GM12878 (cell line): ENCODE measurements at places on chromosomes 7 and 10.

DNA sequence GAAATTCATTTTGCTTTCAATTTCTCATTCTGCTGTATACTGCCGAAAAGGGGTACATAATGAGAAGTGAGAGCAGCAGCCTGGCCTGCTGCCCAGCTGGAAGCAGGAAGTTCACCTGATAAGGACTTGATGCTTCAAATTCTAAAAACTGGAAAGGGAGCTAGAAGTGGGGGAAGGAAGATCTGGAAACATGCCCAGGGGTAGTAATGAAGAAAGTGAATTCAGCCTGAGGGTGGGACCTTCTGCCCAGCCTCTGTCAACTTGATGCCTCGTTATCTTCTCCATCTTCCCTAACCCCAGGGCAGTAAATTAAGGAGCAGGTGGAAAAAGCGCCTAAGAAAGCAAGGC, 69.4 kb downstream of the ARMH3 start:
- no peak for DNase-seq

GRCh38 chr10:4024027-4024426, 239.0 kb upstream of the KLF6 start:
- DNase-seq = no peak

DNA sequence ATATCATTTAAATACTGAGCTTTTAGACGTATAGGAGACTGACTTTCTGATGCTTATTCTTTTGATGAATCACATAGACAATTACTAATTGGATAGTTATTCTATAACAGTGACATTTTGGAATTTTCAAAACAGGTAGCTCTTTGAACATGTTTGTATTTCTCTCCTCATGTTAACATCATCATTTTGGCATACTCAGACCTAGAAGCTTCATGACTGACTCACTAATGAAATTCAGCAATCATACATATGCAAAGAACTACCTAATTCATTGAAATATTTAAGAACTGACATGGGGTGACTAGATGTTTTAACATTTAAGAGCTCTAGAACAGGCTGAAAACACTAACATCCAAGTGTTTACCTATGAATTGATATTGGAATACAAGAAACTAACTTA, 192.3 kb downstream of the VTI1A start:
- DNase-seq = no peak

GRCh38 chr10:112807013-112807412, 143.0 kb upstream of the TCF7L2 start:
- DNase-seq = no peak

DNA sequence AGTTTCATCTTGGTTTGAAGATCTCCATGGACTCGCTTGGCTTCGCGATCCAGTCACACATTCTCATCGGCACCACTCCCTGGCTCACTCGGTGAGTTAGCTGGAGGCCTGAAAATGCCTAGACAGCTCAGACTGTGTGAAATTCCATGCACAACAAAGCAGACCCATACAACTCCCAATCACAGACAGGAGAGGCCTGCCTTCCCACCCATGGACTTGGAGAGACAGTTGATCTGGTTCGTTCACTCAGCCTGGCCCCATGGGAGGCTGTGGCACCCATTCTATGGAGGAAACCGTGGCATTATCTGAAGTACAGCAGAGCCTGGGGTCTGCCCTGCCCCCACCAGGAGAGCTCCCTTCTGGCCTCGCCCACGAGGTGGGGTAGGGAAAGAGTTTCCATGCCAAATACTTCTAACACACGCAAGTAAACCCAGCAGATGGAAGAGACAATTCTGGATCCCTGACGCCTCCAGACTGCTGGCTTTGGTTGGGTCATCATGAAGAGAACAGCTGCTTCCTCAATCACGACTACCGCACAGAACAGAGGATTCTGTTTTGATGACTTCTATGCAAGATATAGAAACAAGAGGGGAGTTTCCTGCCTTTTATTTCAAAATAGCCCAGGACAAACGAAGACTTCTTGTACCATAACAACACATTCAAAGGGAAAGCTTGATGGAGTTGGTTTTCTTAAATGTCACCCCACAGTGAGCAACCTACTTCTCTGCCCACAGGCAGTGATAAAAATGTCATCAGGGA, 15.9 kb downstream of the FAM53B start:
- DNase-seq = no peak

- no peak for DNase-seq
Measured at GRCh38 chr10:133140417-133141143, 19.4 kb upstream of the KNDC1 start.

DNA sequence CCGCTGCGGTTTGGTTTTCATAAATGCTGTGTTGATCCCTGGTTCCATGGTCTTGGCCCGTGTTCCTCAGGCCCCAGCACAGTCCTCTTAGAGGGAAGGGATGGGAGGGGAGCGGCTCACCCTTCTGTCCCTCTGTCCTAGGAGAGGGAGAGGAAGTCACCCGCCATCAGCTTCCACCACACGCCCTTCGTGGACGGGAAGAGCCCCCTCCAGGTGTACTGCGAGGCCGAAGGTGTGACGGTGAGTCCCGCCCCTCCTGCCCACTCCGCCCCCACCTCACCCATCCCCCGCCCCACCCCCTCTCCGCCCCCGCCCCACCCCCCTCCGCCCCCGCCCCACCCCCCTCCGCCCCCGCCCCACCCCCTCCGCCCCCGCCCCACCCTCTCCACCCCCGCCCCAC, 37.5 kb upstream of the DPYSL4 start:
- peak; percentile 26 for DNase-seq

GRCh38 chr7:30411173-30411572, 67.4 kb downstream of the NOD1 start:
- DNase-seq = no peak

DNA sequence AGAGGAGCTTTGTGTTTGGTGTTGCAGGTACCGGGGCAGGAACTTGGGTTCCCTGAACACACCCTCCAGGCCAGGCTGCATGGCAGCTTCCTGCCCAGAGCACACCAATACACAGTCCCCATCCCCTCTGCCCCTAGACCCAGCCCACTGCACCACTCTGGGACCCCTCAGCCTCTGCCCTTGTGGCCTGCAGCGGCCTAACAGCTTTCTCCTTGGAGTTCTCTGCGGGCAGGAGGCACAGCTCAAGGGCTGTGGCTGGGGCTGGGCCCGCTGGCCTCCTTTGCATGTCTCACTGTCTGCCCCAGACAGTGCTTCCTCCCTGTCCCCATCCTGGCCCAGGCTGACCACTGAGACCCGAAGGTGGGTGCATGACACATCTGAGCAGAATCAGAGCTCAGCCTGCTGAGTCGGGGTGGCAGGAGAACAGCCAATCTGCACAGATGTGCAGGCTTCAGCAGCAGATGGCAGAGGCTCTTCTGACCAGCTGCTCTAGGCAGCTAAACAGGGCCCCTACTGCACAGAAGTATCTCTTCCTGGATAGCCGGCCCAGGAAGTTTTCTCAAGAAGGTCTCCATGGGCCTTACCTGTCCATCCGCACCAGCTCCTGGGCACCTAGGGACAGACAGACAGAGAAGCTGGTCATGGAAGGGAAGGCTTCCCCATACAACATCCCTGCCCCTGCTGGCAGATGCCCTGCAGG, 20.8 kb downstream of the VSIR start:
- no peak for DNase-seq

DNA sequence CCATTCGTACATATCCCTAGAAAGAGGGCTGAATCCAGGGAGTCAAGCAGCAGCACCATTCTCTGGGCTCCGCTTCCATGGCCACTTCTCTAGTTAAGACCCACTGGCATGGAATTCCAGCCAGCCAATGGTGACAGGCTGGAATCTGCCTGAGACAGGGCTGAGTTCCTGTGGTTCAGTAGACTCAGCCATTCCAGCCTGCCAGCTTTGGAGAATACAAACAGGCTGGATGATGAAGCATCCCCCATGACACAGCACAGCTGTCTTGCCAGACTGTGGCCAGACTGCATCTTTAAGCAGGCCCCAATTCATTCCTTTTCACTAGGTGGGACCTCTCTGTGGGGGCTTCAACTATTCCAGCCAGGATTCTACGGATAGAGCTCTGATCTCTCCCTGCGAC, 329.6 kb downstream of the XPNPEP1 start:
- no peak for DNase-seq

DNA sequence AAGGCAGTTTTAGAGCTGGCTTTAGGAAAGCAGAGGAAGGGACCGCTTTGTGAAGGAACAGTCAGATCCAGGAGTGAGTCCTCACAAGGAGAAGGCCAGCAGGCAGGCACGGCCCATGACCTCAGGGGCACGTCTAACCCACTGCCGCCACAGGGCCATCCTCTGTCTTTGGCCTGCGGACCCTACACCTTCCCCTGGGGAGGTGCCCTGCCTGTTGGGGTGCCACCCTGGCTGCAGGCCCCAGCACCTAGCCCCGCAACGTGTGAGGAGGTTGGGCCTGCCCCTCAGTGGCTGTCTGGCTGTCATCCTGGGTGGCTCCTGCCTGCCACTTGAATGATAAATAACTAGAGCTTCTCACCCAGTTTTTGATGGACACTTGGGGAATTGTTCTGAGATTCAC, 31.0 kb upstream of the TRIM8 start:
- no peak for DNase-seq

DNA sequence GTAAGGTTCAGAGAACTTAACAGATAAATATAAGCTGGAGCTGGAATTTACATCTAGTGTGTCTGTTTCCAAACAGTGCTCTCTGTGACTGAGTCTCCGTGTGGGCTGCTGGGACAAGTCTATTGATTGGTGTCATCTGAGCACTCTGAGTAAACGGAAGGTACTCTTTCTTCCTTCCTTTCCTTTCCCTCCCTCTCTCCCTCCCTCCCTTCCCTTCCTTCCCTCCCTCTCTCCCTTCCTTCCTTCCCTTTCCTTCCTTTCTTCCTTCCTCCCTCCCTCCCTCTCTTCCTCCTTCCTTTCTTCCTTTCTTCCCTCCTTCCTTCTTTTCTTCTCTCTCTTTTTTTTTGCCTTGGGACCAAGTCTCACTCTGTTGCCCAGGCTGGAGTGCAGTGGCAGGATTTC, 61.8 kb downstream of the ANKRD61 start:
- no peak for DNase-seq

DNA sequence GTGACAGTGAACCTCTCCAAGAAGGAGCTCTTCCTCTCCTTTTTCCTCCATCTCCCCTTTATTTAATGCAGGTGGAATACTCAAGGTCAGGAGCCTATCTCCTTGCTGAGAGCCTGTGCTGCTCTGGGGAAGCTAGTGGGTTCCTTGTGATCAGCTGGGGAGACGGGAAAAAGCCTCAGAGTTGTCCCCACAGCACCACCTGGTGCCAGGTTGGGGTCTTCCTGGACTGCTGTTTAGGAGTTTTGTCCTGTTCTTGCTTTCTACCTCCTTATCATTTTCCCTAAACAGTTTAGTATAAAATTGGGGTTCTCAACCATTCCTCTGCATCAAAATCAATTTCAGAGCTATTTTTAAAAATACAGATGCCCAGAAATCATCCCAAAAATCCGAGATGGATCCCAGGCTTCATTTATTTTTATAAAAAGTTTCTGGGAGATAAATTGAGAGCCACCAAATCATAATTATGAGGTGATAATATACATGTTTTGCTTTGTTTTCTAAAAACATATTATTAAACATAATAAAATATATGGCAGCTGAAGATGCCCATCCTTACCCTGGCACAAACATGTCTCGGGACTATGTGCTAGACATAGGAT, 44.3 kb downstream of the MACC1 start:
- no peak for DNase-seq

DNA sequence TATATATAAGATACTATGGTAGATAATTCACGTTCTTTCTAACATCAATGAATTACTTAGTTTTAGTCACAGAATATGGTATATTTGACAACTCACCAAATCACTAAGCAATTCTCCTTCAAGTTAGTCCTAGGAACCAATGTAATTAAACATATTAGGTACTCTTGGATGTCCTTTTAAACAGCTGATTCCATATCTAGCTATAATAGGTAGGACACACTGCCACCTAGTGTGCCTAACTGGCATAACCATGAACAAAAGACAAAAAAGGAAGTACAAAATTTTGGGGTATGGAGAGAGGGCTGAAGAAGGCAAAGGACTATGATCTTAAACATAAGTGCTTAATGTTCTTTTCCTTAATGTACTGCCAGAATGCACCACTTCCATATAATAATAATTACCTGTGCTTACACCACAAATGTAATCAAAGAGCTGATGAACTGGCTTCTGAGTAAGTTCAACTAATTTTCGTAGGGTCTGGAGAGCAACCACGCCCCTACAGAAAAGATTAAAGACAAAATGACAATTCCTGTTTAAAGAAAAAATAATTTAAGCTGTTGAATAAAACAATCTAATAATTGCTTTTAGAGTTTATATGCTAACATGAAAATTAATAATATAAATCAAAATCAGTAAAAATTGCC, 28.7 kb downstream of the PNPLA8 start:
- DNase-seq = peak; percentile 24

DNA sequence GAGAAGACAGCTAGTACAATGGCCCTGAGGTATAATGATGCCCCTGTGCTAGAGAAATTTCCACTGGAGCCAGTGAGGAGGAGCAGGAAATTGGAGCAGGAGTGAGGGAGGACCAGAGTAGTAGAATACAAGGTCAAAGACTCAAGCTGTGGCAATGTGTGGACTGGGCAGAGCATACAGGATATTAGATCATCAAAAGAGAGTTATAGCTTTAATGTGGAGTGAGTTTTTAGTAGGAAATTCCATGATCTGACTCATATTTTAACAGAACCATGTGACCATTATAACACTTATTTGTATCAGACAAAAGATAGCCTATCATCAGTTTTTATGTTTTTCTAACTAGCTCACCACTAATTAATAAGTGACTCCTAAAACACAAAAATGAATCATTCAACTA, 154.1 kb downstream of the DGKB start:
- no peak for DNase-seq

GRCh38 chr7:17158261-17158660, 140.2 kb upstream of the AHR start:
- DNase-seq = no peak

DNA sequence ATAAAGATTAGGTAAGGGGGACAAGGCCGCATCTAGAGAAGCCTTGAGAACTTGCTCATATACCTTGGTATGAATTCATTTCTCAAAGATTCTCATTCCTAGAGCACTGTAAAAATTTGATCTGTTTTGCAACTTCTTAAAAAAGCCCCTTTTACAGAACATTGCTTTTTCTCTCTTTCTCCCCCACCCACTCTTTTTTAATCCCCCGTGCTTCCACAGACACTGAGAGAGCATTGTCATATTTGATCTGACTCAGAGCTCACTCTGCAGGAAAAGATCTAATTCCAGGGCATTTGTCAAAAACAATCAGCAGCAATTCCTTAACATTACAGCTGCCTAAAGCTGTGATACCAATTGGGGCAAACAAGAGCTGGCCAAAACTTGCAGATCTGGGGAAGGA, 92.0 kb downstream of the ARHGAP22 start:
- DNase-seq = no peak

DNA sequence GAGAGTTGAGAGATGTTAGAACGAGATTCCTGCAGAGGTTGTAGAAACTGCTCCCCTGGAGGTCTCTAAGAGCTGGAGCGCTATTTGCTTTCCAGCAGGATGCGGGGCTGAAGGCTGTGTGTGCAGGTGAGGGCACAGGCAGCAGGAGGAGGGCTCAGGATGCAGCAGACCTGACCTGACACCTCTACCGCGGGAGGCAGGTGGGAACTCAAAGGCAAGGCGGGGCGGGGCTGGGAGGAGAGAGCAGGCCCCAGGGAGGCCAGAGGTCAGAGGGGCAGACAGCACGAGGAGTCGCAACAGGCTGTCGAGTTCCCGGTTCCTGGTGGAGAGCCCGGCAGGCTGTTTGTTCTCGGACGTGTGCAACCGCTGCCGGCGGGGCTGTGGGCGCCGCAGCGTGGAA, 7.9 kb upstream of the CRTAC1 start:
- DNase-seq = no peak
